ENCODE measurements at places on chromosomes 4 and X.

GRCh38 chrX:10821293-10821692, 200.9 kb upstream of the MID1 start:
- DNase-seq, result no peak

GRCh38 chr4:93532234-93532633, 296.3 kb upstream of the ATOH1 start:
- DNase-seq, result no peak

DNA sequence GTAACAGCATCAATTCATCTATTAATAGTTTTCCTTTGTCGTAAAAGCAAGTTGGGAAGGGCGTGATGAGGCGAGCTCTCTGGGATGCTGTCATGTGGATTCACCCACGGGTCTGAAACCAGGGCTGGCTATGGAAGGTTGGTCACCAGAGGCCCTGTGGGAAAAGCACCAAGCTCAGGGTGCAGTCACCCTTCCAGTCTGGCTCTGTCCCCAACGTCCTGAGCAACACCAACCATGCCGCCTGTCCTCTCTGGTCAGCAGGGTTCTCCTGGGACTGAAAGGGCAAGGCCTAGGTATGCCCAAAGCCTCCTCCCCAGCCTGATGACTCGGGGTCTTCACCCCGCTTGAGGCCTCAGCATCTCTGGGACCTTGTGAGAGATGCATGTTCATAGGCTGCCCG, 97.2 kb upstream of the MSX1 start:
- no peak for DNase-seq

DNA sequence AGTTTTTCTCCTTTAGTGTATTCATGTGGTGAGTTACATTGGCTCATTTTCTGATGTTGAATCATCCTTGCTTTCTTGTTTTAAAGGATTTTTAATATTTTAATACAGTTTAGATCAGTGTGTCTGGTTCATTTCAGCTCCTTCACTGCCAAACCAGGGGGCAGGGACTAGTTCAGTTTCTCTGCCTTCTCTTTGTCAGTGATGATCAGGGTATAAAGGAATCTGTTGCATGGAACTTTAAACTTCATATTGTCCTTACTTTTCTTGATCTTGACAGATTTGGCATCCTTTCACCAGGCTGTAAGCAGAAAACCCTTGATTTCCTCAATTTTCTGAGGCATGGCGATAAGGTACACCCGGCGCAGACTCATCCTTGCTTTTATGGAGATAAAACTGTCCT, 149.4 kb downstream of the KDR start:
- DNase-seq, result no peak

DNA sequence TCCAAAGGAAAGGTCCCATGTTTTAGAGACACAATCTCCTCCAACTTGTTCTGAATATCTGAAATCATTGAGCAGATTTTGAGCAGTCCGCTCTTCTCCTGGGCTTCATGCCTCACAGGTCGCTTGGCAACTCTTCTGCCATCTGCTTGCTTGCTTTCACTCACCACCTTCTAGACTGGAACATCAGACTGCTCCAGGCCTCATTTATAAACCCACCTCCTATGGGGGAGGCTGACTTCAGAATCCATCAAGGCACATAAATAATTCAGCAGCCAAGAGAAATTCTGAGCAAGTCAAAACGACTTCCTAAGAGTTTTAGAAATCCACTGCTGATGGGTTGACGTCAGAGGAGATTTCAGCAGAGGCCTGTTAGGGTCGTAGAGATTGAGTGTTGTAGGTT, 64.1 kb downstream of the FAM184B start:
- no peak for DNase-seq

GRCh38 chrX:11399489-11400094, 106.4 kb downstream of the AMELX start:
- DNase-seq, result no peak

- DNase-seq, result no peak
Measured at GRCh38 chrX:112695494-112695893, 15.8 kb upstream of the LHFPL1 start.

DNA sequence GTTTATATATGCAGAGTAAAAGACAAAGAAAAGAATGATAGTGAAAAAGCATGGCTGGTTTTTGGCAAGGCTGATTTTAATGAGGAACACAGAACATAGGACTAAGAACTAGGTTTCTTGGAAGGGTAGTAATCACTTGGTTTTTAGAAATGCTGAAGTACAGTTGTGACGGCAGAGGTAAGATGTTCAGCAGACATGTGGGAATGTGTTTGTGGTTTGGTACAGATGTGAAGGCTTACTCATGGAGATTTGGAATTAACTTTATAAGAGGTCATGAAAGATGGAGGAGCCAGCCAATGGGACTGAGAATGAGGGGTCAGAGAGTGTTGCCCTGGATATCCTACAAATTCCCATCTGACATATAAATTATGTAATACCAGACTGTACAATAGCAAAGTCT, 243.6 kb downstream of the NPFFR2 start:
- no peak for DNase-seq

DNA sequence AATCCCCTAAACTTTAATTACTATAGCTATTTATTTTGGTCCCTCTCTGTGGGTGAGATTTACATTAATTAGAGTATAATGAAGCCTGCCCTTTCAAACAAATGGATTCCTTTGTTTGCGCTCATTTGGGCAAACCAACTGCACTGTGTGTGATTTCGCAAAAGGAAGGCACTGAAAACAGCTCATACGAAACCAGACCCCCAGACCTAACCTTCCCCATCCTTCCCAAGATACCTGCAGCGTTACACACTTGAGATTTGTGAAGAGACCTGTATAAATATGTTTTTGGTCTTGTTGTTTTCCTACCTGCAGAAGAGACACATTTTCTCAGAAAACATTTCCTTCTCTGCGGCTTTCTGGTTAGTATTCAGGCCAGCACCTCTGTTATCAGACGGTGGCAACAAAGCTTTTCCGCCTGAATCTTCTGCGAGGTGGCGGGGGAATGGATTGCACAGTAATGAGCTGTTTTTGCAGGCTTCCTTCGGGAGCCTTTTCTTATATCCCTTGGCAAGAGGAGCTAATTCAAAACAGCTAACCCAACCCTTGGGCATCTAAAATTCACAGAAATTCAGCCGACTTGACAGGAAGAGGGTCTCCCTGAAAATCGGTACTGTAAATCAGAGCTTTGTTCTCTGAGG, 47.6 kb downstream of the CBLL2 start:
- DNase-seq, result no peak

Measured in BE2C (cell line).